ENCODE measurements at places on chromosomes 7 and 10. TPM values are rescaled to one million over a fixed set of nuclear protein-coding genes. Genes with fewer than 3 reads are reported as not detected.

GRCh38 chr7:90677486-90678404 lies 81.6 kb downstream of the CDK14 start:
- no peak for DNase-seq
- no peak overlapping the region for H3K4me3 ChIP-seq

The OPN4 gene
- total RNA-seq = not detected

GRCh38 chr10:130020651-130021382 lies 56.7 kb upstream of the EBF3 start:
- peaks cover 7% of the 10 kb centered on the region for H3K4me1 ChIP-seq
- H3K27me3 ChIP-seq = no peaks in the 10 kb centered on the region
- H3K36me3 ChIP-seq = no peaks in the 10 kb centered on the region

- no peak overlapping the region for H3K27ac ChIP-seq
- no peaks in the 10 kb centered on the region for H3K36me3 ChIP-seq
- H3K4me3 ChIP-seq = no peak overlapping the region
- H3K27me3 ChIP-seq = peaks cover 22% of the 10 kb centered on the region
- H3K4me1 ChIP-seq = no peaks in the 10 kb centered on the region
- no peak for DNase-seq
Observed at GRCh38 chr10:123548770-123549169, 117.4 kb upstream of the GPR26 start.

- no peak for DNase-seq
- H3K36me3 ChIP-seq = no peaks in the 10 kb centered on the region
- no peaks in the 10 kb centered on the region for H3K27me3 ChIP-seq
- no peak overlapping the region for H3K4me3 ChIP-seq
Observed at GRCh38 chr7:73909996-73910395, 49.0 kb downstream of the TMEM270 start.

- H3K27ac ChIP-seq = no peak overlapping the region
- no peak for DNase-seq
- no peak overlapping the region for H3K4me3 ChIP-seq
- no peaks in the 10 kb centered on the region for H3K36me3 ChIP-seq
Observed at GRCh38 chr7:10156972-10157371, 816.7 kb upstream of the PHF14 start.

- no peaks in the 10 kb centered on the region for H3K36me3 ChIP-seq
- H3K4me1 ChIP-seq = no peaks in the 10 kb centered on the region
- no peak overlapping the region for H3K27ac ChIP-seq
- H3K4me3 ChIP-seq = no peak overlapping the region
- peaks cover 5% of the 10 kb centered on the region for H3K27me3 ChIP-seq
- DNase-seq = no peak
Observed at GRCh38 chr7:40972426-40972825, 730.5 kb downstream of the INHBA start.

DNA sequence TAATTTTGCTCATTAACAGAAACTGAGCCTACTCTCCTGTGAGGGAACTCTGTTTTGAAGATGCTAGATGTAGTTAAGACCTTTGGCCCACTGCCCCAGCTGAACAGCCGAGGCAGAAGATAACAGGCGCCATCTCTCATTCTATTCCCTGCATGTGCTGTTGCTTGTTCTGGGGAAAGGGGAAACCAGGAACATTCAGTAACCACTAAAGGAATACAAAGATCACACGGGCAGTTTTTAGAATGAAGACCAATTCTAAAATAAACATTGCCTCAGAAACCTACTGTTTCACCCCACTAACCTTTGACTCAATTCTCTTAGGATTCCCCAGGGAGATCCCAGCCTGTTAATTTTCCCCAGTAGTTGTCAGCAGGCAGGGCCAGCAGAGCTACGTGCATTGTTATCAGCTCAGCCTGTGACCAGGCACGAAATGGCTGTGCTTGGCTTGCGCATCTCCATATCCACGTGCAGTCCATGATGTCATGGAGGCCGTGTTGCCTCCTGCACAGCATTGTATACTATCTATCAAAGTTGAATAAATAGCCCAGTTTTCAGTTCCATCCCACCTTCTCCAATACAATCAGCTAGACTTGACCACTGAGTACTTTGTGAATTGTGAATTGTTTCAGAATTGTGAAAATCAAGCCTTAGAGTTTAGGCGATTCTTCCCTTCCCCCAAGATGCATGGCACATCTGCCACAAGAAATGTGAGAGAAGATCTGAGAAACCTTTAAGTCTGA lies 36.0 kb downstream of the ANK3 start:
- H3K27ac ChIP-seq = no peak overlapping the region
- no peak overlapping the region for H3K4me3 ChIP-seq
- peaks cover 5% of the 10 kb centered on the region for H3K27me3 ChIP-seq
- no peak for DNase-seq
- H3K4me1 ChIP-seq = no peaks in the 10 kb centered on the region
- no peaks in the 10 kb centered on the region for H3K36me3 ChIP-seq

GRCh38 chr10:63068246-63068645 lies 64.9 kb upstream of the NRBF2 start:
- peaks cover 6% of the 10 kb centered on the region for H3K4me1 ChIP-seq
- no peak overlapping the region for H3K4me3 ChIP-seq
- no peak overlapping the region for H3K27ac ChIP-seq
- DNase-seq = no peak

DNA sequence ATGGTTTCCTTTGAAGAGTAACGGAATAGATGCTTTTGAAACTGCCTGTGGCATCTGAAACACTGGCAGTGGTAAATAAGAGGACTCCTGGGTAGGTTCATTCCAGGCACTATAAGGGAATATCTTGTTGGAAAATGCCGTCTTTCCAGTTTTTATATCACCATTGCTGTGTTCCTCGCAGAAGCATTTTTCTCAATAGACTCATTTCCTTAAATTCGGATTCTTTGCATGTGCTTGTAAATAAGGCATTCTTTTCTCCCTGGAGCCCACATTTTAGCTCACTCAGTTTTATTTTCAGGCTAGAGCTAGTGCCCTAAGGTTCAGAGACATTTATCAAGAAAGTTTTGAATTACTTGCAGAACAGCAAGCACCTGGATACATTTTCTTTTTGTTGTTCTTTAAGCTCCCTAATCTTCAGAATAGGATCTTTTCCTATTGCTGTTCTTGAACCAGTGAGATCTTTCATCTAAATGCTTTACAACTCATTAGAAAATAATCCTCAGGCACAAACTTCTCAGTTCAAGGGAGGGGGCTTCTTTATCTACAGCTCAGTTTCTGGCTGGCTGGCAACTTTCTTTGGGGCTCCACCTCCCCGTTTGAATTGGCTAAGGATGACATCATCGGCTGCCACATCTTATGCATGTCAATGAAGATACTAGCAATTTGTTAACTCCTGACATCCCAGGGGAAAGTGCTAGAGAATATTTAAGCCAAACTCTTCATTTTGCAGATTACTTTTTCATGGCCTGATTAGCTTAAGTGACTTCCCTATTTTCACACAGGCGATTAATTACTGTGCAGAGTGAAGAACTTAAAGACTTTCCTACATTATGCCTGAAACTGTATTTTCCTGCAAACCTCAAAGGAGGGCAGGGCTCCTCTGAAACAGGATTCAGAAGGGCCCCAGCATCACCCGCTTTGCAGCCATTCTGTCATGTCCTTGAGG lies 133.7 kb upstream of the RSU1 start:
- no peaks in the 10 kb centered on the region for H3K27me3 ChIP-seq
- no peak overlapping the region for H3K4me3 ChIP-seq
- no peak overlapping the region for H3K27ac ChIP-seq
- peaks cover 13% of the 10 kb centered on the region for H3K4me1 ChIP-seq
- peak; percentile 20 for DNase-seq

The C10orf53 gene
- total RNA-seq = not detected

The CFTR gene
- not detected for total RNA-seq

GRCh38 chr10:124066126-124066700 lies 27.2 kb downstream of the CHST15 start:
- no peak for DNase-seq
- H3K27me3 ChIP-seq = no peaks in the 10 kb centered on the region
- H3K4me1 ChIP-seq = peaks cover 8% of the 10 kb centered on the region

GRCh38 chr7:100964630-100965029 lies 4.7 kb upstream of the MUC12 start:
- no peak overlapping the region for H3K27ac ChIP-seq
- H3K36me3 ChIP-seq = no peaks in the 10 kb centered on the region
- H3K4me1 ChIP-seq = peaks cover 10% of the 10 kb centered on the region
- no peak overlapping the region for H3K4me3 ChIP-seq
- peaks cover 67% of the 10 kb centered on the region for H3K27me3 ChIP-seq

GRCh38 chr7:67912437-67912836 lies 915.8 kb downstream of the TYW1 start:
- DNase-seq = no peak
- no peaks in the 10 kb centered on the region for H3K4me1 ChIP-seq
- no peaks in the 10 kb centered on the region for H3K36me3 ChIP-seq
- H3K27ac ChIP-seq = no peak overlapping the region
- H3K27me3 ChIP-seq = no peaks in the 10 kb centered on the region
- no peak overlapping the region for H3K4me3 ChIP-seq

The GIMAP4 gene
- total RNA-seq = 72.7 TPM

The H2BK1 gene
- not detected for total RNA-seq

The NYAP1 gene
- 0.34 TPM for total RNA-seq

DNA sequence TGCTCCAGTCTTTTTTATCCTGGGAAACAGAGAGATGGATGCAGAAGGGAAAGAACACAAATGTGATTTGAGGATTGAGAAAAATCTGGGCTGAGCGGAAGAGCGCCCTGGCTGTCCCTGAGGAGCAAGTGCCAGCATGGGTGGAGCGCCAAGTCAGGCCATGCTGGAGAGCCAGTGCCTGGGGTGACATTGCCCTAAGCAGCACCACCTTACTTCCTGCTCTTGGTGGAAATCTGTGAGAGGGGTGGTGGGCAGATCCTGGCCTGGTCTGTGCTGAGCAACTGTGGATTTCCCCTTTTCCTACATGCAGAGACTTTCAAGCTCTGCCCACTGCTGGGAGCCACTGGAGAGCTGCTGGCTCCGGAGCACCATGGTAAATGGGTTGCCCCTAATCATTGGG lies 36.9 kb downstream of the DDIT4 start:
- peaks cover 60% of the 10 kb centered on the region for H3K4me1 ChIP-seq
- peak overlapping the region; percentile 66 for H3K27ac ChIP-seq
- H3K4me3 ChIP-seq = no peak overlapping the region
- H3K27me3 ChIP-seq = no peaks in the 10 kb centered on the region

- no peaks in the 10 kb centered on the region for H3K4me1 ChIP-seq
- H3K27ac ChIP-seq = no peak overlapping the region
- DNase-seq = no peak
- no peaks in the 10 kb centered on the region for H3K36me3 ChIP-seq
Observed at GRCh38 chr7:137396051-137396450, 52.5 kb upstream of the PTN start.

DNA sequence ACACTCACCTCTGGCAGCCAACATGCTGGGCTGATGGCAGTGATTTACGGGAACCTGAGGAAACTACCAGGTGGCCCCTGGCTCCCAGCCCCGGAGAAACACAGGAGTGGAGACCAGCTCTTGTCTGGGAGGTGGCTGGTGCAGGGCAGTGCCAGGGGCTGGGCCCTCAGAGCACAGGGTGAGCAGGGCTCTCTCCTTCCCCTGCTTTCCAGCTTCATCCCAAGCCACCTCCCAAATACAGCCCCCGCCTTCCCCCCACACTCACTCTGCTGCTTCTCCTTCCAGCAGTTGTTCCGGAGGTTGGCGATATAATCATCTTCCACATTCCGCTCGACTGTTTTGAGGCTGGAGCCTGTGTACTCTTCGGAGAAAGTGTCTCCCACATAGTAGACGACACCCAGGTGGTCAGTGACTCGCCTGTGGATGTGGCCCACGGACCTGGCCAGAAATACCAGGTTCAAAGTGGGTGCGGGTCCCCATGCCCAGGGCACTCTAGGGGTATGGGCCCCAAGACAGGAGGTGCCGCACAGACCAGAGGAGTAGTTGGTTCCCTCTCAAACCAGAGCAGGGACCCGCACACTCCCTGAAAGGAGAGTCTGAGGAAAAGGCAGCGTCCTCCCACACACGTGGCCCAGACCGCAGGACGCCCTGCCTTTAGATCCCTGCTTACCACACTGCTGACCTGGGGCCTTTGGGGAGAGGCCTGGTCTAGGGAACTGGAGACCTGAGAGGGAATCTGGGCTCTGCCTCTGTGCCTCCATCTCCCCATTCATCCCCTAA lies 18.3 kb downstream of the DNAJB12 start:
- H3K27me3 ChIP-seq = no peaks in the 10 kb centered on the region
- H3K36me3 ChIP-seq = peaks cover 43% of the 10 kb centered on the region
- DNase-seq = no peak
- H3K27ac ChIP-seq = peak overlapping the region; percentile 90
- H3K4me3 ChIP-seq = peak overlapping the region; percentile 60
